Left ventricle myocardium inferior (tissue), 1 donor: ENCODE measurements at places on chromosomes 16 and 17.

DNA sequence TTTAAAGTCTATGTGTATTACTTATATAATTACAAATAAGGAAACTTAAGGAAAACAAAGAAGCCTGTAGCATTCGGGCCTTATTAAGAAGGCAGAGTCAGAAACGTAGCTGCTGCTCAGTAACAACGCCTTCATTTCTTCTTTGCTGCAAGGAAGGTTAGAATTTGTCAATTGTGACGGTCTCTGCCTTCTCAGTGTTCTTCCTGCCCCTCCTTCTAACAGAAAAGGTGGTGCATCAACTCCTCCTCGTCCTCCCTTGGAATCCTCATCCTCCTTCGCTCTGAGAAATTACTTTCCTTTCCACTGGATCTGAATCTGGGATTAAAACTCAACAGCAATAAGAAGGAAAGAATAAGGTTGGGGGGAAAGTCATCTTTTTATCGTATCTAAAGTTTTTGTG is 63.0 kb downstream of the VPS53 start:
- H3K27ac ChIP-seq: peak overlapping the region; percentile 73
- H3K4me1 ChIP-seq: peaks cover 23% of the 10 kb centered on the region
- peaks cover 54% of the 10 kb centered on the region for H3K36me3 ChIP-seq

- no peaks in the 10 kb centered on the region for H3K36me3 ChIP-seq
- no peak overlapping the region for H3K4me3 ChIP-seq
- H3K27me3 ChIP-seq: no peaks in the 10 kb centered on the region
- H3K4me1 ChIP-seq: peaks cover 11% of the 10 kb centered on the region
- no peak for DNase-seq
- no peak overlapping the region for H3K27ac ChIP-seq
These were observed 57.6 kb downstream of the RAB11FIP4 start for GRCh38 chr17:31449111-31449510.

- DNase-seq: no peak
- H3K36me3 ChIP-seq: no peaks in the 10 kb centered on the region
- no peak overlapping the region for H3K27ac ChIP-seq
- no peaks in the 10 kb centered on the region for H3K27me3 ChIP-seq
These were observed 407.6 kb downstream of the MAF start for GRCh38 chr16:79192904-79193303.

DNA sequence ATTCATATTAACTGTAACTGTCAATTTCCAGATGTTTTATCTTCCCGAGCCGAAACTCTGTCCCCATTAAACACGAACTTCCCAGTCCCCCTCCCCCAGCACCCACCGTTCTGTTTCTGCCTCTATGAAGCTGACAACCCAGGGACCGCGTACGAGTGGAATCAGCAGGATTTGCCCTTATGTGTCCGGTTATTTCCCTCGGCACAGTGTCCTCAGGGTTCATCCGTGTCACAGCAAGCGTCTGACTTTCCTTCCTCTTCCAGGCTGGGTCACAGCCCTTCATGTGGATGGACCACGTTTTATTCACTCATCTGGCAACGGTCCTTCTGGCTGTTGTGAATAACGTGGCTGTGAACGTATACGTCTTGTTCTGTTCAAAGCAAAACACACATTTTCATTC is 31.3 kb downstream of the METRNL start:
- peak overlapping the region; percentile 59 for H3K4me3 ChIP-seq
- H3K36me3 ChIP-seq: no peaks in the 10 kb centered on the region
- H3K27ac ChIP-seq: peak overlapping the region; percentile 60
- peaks cover 24% of the 10 kb centered on the region for H3K4me1 ChIP-seq
- H3K27me3 ChIP-seq: no peaks in the 10 kb centered on the region
- no peak for DNase-seq

- peak overlapping the region; percentile 98 for H3K27ac ChIP-seq
- H3K4me1 ChIP-seq: peaks cover 53% of the 10 kb centered on the region
- peak overlapping the region; percentile 87 for H3K4me3 ChIP-seq
- H3K27me3 ChIP-seq: no peaks in the 10 kb centered on the region
- DNase-seq: no peak
These were observed 878 bp upstream of the DNAJA2 start for GRCh38 chr16:46974352-46974751.

DNA sequence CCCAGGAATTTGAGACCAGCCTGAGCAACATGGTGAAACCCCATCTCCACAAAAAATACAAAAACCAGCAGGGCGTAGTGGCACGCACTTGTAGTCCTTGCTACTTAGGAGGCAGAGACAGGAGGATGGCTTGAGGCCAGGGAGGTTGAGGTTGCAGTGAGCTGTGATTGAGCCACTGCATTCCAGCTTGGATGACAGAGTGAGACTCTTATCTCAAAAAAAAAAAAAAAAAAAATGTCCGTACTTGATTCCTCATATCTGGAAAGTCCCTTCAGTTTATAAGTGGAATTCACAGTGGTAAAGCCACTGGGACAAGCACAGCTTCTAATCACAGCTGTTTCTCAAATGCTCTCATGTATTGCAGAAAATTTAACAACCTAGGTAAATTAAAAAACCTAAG is 78.6 kb upstream of the CREBBP start:
- no peak for DNase-seq
- no peaks in the 10 kb centered on the region for H3K27me3 ChIP-seq
- H3K36me3 ChIP-seq: no peaks in the 10 kb centered on the region
- no peak overlapping the region for H3K27ac ChIP-seq
- peaks cover 55% of the 10 kb centered on the region for H3K4me1 ChIP-seq
- H3K4me3 ChIP-seq: no peak overlapping the region

GRCh38 chr16:75754141-75754540 is 27.9 kb upstream of the CPHXL start:
- H3K4me1 ChIP-seq: no peaks in the 10 kb centered on the region
- no peaks in the 10 kb centered on the region for H3K27me3 ChIP-seq
- H3K27ac ChIP-seq: no peak overlapping the region
- no peak overlapping the region for H3K4me3 ChIP-seq
- H3K36me3 ChIP-seq: no peaks in the 10 kb centered on the region

DNA sequence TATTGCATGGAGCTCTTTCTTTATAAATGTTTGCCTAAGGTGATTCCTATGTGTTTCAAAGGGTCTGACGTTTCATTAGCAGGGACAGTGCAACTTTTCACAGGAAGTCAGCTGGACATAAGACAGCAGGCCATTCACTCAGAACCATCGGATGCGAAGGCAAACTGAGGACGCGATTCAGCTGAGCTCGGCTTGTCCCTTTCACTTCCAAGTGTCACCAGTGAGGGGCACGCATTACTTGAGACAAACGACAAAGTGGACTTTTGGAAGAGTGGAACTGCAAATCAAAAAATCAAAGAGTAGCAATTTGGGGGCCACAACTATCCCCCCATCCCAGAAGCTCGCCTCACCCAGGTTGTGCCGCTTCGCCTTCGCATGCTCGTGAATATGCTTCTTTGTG is 14.6 kb downstream of the USP22 start:
- DNase-seq: no peak
- H3K27me3 ChIP-seq: no peaks in the 10 kb centered on the region
- H3K4me1 ChIP-seq: peaks cover 90% of the 10 kb centered on the region
- H3K27ac ChIP-seq: peak overlapping the region; percentile 36

DNA sequence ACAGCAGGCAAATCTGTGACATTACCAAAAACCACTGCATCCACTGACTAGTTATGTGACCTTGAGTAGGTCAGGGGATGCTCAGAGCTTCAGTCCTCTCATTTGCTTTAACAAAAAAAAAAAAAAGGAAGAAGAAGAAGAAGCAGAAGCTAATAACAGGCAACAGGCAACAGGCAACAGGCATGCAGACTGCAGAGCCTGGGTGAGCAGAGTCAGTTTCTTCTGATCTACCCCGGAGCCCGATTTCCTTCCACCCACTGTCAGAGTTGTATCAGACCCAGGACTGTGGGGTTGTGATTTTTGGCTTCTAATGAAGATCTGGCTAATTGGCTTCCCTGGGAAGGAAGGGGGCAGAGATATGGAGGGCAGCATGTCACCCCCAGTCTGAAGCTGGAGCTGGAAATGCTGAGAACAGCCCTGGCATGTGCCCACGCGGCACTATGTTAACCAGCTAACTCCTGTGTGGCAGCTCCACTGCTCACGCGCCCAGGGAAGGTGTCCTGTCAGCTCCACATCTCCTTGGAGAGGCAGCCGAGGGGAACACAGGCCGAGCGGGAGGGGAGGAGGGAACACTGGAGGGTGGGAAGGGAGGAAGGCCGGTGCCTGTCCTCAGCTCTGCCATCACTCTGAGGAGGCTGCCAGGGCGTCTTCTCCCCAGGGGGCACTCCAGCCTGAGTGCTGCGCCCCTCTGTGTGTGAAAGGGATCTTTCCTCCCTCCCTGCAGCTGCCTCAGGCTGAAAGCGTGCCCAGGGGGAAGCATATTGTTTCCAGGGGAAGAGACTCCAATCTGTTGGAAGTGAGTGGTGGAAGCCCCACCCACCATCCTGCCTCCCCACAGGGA is 17.6 kb downstream of the SRCIN1 start:
- no peaks in the 10 kb centered on the region for H3K36me3 ChIP-seq
- peaks cover 100% of the 10 kb centered on the region for H3K27me3 ChIP-seq
- peaks cover 9% of the 10 kb centered on the region for H3K4me1 ChIP-seq
- H3K4me3 ChIP-seq: no peak overlapping the region
- no peak for DNase-seq

DNA sequence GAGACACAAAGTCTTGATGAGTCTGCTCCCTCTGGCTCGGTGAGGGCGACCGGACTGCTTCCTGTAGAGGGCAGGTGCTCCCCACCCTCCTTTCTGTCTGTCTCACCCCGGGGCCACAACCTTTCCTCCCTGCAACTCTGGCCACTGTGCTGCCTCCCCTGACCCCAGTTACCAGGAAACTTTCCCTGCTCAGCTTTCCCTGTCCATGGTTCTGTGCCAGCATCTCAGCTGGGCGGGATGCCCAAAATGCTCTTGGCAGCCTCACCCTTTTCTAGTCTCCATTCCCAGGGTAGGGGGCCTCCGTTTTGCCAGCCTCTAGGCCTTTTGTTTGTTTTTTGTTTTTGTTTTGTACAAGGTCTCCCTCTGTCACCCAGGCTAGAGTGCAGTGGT is 1.4 kb downstream of the PLD2 start:
- H3K27me3 ChIP-seq: no peaks in the 10 kb centered on the region
- peak overlapping the region; percentile 88 for H3K4me3 ChIP-seq
- peak; percentile 70 for DNase-seq
- H3K27ac ChIP-seq: peak overlapping the region; percentile 88

DNA sequence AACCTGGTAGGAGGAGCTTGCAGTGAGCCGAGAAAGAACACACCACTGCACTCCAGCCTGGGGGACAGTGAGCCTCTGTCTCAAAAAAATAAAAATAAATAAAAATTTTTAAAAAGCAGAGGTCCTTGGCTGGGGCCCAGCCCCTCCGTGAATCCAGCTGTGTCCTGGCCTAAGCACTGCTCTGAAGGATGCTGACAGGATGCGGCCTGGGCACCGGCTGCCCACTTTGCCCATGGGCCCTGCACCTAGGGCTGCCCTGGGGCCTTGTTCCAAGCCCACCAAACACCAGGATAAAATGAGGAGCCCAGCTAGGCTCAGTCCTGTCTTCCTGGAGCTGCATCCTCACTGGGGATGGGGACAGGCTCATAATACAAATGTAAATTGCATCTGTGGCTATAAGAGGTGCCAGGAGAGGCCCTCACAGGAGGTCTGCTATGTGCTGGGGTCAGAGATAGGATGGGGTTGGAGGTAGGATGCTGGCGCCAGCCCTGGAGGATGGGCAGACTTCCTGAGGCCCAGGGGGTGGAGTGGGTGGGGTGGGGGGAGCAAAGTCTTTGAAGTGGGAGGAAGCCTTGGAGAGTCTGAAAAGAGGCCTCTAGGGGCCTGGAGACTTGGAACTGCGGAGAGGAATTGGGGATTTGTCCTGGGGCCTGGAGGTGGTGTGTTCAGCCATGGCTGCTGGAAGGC is 6.2 kb downstream of the C16orf89 start:
- no peak for DNase-seq
- no peaks in the 10 kb centered on the region for H3K4me1 ChIP-seq
- H3K36me3 ChIP-seq: no peaks in the 10 kb centered on the region
